Stimulated activated CD8-positive, alpha-beta memory T cell treated with anti-CD3 and anti-CD28 coated beads, Interleukin-12 subunit alpha, Interleukin-12 subunit beta, amount 100 ng/mL, for 4 hours (primary cell): ENCODE measurements at places on chromosomes 13 and 19.

- no peak for DNase-seq
These were observed 38.3 kb upstream of the DCUN1D2 start for GRCh38 chr13:113528813-113529180.

GRCh38 chr13:31898378-31899071 lies 133.0 kb upstream of the FRY start:
- no peak for DNase-seq

DNA sequence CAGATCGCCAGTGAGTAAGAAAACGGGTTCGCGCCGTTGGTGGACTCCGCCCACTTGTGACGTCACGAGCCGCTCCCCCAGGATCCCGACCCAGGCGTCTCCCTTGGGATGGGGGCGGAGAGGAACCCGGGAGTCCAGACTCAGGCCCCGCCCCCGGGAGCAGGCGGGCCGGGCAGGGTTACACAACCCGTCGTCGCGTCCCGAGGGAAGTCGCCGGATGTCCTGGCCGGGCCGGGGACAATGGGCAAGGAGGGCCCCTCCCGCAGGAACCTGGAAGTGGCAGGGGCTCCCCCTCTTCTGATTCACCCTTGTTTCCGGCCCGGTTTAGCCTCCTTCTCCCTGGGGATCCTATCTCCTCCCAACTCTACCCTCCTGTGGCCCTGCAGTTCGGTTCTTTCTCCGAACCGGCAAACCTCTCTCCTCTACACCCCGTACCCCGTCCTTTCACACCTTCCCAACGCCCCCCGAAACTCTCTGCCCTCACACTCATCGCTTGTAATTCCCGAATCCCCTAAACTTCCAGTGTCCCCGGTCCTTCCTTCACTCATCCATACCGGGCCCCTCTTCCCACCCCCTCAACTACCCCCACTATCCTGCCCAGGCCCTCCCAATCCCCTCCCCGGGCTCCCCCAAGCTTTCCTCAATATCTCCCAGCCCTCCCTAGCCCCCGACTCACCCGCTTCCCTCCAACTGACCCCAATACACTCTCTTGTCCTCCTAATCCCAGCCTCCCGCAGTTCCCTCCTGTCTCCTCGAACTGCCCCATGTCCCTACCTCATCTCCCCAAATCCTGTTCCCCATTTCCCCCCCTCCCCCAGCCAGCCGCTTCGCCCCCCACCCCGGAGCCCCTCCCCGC lies 20.0 kb upstream of the ERCC1 start:
- DNase-seq = peak; percentile 45

GRCh38 chr13:26558074-26558805 lies 757 bp downstream of the WASF3 start:
- no peak for DNase-seq

- DNase-seq = no peak
These were observed 1153.7 kb downstream of the PCDH9 start for GRCh38 chr13:66076417-66076816.

DNA sequence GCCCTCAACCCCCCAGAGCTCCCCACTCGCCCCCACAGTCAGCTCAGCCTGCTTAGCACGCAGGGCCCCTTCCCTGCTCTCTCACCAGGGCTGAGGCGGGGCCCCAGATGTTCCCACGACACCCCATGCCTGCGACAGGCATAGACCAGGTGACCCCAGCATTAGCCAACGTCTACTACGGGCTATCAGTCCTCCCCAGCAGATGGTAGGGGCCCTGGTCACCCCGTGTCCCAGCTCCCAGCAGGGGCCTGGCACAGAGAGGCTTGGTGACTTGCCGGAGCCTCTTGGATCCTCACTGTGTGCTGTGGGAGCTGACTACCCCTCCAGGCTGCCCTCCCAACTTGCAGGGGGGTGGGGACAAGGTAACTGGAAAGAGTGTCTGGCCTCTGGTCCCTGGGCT lies 80.6 kb downstream of the KDM4B start:
- DNase-seq = no peak

DNA sequence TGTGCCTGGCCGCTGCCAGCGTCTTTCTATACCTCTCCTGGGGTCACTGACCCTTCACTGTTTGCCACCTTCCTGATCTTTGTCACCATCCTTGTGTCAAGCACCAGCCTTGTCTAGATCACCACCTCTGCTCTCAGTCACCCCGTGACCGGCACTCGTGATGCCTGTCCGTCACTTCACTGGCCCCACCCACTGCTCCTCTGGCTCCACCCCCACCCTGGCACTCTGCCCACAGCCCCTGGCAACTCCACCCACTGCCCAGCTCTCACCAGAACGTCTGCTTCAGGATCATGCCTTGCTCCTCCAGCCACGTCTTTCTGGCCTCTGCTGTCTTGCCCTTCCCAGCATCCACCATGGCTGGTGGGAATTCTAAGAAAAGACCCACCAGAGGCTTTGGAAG lies 24.8 kb upstream of the PLA2G4C start:
- no peak for DNase-seq

DNA sequence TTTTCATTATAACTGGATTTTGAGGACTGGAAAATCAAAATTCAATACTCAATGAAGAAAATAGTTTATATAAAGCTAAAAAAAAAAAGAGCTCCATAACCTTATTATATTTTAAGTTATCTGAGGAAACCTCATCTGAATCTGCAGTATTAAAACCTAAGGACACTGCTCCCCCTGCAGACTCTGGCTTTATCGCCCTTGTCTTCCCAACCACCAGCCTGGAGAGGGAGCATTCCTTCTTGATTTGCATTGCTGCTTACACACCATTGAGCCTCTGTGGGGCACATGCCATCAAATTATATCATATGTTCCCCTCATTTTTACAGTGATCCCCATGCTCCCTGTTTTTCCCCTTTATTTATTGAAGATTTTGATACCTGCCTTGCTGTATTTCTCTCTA lies 871.4 kb upstream of the GPC6 start:
- no peak for DNase-seq

- DNase-seq = no peak
These were observed 47.6 kb downstream of the TGDS start for GRCh38 chr13:94548382-94548781.

DNA sequence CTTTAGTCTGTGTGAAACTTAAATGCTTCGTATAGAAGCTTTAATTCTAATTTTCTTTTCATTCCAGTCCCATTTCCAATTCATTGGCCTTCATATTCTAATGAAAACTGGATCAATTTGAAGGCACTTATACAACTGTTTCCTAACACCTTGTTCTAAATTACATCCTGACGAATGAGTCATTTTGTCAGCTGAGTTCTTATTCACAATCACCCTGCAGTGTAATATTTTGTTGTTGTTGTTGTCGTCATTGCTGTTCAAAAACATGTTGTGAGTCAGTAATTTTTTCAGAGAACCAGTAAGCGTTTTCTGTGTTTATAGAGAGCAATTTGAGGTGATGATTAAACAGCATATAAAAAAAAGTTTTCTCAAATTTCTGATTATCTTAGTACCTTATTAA lies 290.0 kb downstream of the PCDH9 start:
- DNase-seq = no peak

DNA sequence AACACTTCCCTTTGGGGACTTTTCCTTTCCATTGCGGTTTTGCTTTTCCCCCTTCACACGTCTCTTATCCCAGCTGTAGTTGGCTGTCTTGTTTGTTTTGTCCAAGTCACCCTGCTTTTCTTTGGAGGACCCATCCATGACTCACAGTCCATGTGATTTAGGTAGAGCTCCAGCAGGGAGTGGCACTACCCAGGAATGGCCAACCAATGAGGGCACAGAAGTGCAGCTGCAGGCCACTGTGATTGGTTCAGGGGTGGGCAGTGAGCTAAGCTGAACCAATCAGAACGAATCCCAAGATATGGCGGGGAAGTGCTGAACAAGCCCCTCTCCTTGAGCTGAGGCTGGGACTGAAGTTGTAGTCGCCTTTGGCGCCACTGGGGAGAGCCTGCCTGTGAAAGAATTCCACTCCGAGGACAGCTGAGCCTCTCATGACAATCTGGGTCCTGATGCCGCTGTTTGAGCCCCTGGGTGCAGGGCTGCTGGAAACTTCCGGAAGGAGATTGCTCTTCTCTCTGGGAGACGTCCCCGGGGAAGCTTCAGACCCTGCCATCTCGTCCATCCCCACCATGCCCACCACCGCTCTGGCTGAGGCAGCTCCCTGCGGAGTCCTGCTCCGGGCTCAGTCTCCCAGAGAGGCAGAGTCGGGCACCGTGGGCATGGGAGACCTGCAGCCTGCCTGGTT lies 62.9 kb upstream of the URI1 start:
- no peak for DNase-seq

DNA sequence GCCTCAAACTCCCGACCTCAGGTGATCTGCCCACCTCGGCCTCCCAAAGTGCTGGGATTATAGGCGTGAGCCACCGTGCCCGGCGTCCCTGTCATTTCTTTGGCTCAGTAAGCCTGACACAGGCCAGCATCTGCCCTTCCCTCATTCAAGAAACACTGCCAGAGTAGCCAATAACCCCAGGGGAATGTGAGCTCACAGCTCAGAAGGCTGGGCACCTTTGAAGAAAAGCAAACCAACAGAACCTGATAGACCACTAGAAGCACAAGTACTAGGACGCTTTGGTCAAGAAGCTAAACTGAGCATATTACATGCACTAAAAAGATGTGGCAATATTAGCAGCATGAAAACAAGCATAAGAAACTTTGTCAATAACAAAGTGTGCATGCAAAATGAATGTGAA lies 14.2 kb downstream of the SIGLEC5 start:
- DNase-seq = no peak

GRCh38 chr19:18128044-18128443 lies 24.9 kb upstream of the PIK3R2 start:
- no peak for DNase-seq

GRCh38 chr19:13843104-13843921 lies 33.6 kb upstream of the NANOS3 start:
- no peak for DNase-seq

DNA sequence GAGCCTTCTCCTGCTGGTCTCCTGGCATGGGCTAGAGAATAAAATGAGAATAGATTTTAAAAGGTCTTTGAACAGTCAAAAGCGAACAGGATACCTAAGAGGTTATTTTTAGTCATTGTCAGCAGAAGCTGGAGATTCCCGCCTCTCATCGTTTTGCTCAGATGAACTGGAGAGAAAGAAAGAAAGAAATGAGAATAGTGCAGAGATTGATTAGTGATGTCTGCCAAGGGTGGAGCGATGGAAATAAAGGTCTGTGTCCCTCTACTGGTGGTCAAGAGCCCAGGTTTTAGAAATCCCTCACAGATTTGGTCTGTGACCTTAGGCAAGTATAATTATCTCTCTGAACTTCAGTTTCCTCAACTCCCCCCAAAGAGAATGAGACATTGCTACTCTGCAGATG lies 5.3 kb downstream of the NCAN start:
- no peak for DNase-seq

- peak; percentile 99 for DNase-seq
These were observed at the start of gene RAB8A for GRCh38 chr19:16111160-16111908. RAB8A (plus strand) TSS chr19:16111889; CDS start chr19:16111902, 13 bp downstream.

GRCh38 chr13:50829896-50830295 lies 13.6 kb downstream of the DLEU7 start:
- no peak for DNase-seq

- DNase-seq = no peak
These were observed 390.5 kb downstream of the ZNF536 start for GRCh38 chr19:30762651-30763050.

DNA sequence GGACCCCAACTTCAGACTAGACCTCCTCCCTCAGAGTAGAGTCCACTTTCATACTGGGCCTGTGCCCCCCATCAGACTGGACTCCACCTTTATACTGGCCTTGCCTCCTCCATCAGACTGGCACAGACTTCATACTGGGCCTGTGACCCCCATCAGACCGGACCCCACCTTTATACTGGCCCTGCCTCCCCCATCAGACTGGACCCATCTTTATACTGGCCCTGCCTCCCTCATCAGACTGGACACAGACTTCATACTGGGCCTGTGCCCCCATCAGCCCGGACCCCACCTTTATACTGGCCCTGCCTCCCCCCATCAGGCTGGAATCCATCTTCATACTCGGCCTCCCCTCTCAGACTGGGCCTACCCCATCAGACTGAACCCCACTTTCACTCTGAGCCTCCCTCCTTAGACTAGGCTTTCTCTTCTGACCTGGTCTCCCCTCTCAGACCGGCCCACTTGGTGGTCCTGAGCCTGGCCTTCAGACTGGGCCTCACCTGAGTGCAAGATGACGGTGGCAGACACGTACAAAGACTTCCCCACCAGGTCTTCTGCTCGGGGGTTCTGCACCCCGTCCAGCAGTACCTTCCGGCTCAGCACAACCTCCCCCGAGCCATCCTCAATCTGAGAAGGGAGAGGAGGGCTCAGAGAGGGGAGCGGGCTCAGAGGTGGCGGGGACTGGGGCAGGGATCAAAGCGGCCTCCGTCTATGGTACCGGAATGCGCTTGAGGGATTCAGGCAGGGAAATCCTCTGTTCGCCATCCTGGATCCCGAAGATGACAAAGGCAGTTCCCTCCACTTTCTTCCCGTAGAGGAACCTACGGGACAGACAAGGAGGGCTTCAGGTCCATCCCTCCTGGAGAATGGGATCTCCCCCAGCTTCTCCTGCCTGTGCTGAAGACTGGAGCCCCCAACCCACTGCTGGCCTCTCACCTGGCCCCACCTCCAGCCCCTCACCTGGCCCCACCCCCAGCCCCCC lies 7.5 kb downstream of the C3 start:
- DNase-seq = no peak

DNA sequence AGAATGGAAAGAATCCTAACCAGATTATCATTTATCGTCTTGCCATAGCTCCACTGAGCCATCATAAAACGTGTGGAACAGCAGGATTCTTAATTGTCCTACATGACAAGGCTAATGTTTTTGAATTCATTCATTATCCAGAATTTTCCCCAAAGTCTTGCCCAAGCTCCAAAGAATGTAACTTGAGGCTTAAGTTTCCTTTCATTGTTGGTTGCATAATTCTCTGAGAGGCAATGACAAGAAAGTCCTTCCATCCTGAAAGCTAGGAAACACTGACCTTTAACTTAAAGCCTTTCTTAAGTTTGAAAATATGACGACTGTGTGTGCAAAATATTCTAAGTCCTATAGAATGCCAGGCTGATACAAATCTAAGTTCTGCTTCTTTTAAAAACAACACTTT lies 546.1 kb downstream of the SUCLA2 start:
- DNase-seq = no peak

- DNase-seq = peak; percentile 38
These were observed 5.3 kb upstream of the HCN2 start for GRCh38 chr19:584240-585001.

DNA sequence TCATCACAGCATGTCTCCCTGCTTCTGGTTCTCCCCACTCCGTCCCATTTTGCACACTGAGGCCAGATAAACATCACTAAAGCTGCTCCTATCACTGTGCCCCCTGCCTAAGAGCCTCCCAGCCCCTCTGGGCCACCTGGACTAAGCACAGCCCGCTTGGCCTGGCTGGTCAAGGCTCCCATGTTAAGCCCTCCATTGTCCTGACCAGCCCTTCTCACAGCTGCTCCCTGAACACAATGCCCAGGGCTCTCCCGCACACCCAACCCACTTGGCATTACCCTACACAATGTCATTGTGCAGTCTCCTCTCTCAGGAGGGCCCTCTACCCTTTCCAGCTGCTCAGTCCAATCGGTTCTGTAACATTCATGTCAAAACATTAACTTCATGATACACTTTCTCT lies 133.4 kb downstream of the NUFIP1 start:
- no peak for DNase-seq

DNA sequence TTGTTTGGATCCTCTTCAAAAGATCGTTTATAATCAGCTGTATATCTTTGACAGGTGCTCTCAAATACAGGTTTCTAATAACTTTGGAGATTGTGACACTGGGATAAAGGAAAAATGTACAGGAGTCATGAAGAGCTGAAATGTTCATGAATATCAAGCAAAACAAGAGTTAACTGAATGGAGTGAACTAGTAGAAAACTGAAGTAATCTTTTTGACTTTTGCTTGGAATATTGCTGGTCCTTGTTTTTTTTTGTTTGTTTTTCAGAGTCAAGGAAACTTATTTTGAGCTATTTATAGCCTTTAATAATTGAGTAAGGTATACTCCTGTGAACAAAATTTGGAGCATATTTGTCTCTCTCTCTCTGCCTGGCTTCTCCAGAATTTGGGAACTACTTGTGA lies 25.3 kb downstream of the MED4 start:
- no peak for DNase-seq
